GM12891 (cell line): ENCODE measurements at places on chromosomes 2 and 18.

- DNase-seq: no peak
Observed at GRCh38 chr2:25521665-25522387, 151.6 kb downstream of the DTNB start.

DNA sequence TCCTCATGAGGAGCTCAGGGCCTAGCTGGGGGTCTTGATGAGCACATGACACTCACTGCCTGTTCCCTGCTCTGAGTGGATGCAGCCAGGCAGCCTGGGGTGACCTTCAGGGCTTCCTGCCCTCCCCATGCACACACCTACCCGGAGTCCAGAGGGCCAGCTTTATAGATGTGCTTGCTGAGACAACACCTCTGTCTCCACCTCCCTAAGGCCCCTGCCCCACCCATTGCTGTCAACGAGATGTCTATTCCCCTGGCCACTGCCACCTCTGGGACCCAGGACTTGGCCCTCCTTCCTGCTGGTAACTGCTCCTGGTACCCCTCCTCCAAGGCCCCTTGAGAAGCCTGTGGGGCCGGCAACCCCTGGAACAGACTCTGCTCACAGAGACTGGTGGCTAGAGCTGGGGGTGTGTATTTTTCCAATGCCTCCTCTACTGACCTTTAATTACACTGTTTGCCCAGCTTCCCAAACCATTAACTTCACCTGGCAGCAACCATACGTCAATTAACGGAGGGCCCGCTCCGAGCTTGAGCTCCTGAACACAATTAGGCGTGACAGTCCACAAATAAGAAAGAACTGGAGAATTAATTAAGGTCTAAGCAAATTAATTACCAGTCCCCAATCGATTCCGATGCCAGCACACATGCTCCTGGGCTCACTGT is 66.3 kb downstream of the EMX1 start:
- DNase-seq: no peak

DNA sequence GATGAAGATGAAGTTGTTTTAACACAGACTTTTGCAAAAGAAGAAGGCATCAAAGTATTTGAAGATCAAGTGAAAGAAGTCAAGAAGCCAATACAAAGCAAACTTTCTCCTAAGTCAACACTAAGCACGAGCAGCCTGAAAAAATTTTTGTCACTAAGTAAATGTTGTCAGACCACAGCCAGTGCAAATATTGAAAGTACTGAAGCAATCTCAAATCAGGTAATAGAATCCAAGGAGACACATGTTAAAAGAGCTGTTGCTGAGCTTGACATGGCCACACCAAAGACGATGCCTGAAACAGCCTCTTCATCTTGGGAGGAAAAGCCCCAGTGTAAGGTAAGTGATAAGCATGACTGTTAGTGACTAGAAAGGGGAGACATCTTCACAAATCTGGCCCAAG is 75.1 kb downstream of the FSIP2 start:
- DNase-seq: no peak

DNA sequence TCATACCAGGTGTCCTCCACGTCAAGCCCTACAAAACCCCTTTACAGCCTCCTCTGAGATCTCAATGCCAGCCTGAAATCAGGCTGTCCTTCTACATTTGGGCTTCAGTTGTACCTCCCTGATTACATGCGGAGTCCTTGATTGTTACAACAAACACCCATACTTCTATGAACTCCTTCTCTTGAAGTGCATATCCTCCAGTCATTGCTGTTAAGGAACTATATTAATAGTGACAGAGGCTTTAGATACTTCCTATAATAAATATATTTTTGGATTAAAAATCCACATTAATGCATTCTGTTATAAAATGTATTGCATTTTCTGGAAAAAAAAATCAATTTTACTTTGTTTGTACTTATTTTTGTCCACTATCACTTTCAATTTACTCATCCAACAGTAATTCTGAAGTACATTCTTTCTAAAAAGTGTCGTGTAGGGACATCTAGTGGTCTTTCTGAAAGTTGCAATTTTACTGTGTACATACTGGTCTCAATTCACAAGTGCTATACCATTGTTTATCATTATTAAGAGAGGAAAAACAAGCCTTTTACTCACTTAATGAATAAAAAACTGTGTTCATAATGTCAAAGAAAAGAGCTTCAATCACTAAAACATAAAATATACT is 316.4 kb downstream of the DSEL start:
- no peak for DNase-seq

DNA sequence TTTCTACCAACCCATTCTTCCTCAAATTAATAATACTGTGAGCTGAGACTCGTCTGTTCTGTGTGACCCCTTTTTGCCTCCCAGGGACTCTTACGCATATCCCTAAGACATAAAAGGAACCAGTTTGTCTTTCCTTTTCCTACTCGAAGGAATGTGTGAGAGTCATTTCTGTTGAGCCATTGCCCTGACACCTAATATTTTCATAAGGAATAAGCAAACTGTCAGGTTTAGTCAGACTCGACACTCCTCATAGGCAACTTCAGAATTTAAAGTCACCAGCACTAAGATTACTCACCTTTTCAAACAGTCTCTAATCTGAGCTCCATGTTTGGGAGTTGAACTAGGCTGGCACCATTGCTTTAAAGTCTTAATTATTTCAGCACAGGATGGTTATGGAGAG is 305.5 kb downstream of the IKZF2 start:
- no peak for DNase-seq

- DNase-seq: peak; percentile 70
Observed at GRCh38 chr18:9017167-9017904, 85.2 kb upstream of the NDUFV2 start.

DNA sequence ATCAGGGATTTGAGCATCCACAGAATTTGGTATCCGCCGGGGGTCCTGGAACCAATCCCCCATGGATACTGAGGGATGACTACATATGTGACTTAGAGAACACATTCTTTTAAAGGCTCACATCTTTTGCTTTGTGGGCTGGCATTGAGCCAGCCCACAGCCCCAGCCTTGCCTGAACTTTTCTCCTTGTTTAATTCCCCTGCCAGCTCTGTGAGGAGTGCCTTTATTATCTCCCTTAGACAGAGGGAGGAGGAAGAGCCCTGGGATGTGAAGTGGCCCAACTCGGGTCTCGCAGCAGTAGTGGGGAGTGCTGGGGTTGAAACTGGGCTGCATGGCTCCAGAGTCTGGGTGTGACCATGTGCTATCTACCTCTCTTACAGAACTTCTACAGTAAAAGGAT is 7.6 kb downstream of the TTC39C start:
- DNase-seq: no peak

DNA sequence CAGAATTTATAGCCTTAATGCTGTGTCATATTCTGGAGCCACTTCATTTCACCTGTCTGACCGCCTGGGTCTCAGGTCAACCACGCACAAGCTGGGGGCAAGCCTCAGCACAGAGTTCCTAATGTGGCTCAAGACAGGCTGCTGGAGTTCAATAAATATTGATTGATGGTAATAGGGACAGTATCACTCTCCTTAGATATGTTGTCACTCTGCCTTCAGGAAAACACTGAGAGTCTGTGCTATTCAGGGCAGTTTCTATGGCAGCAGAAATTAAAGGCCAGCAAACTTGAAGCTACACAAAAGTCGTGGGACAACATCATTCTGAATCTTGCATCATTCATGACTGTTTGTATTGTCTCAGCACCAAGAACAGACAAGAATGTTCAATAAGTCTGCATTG is 696.1 kb downstream of the METTL4 start:
- DNase-seq: no peak

DNA sequence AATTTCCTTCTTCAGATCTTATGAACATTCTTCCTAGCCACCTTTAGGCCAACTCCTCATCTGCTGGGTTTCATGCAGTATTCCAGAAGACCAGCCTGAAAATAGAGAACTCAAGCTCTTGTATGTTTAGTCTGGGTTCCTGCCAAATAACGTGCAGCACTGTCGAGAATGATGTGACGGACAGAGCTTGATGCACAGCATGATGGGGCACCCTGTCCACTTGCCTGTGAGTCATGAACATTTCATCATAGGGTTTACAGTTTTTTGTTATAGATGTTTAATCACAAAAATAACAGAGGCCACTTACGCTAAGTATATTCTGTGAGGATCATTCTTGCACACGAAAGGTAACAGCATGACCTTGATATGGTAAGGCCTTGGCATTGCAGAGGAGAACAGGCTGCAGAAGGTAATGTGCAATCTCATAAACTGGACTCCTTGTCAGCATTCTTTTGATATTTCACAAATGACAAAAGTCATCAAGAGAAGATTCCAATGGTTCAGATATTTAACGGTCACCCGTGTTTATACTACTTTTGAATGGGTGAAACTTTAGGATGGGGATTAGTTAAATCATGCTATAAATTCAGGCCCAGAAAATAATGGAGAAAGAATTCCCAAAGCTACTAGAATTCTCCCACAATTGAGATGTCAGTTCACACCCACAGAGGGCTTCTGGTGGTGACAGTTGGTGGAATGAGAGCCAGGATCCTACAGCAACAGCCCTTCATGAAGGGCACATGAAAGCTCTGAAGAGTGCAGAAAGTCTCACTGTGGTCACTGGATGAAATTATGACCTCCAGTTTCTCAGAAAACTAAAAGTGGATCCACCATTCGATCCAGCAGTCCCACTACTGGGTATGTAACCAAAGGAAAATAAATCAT is 396.1 kb upstream of the RAB12 start:
- DNase-seq: no peak

DNA sequence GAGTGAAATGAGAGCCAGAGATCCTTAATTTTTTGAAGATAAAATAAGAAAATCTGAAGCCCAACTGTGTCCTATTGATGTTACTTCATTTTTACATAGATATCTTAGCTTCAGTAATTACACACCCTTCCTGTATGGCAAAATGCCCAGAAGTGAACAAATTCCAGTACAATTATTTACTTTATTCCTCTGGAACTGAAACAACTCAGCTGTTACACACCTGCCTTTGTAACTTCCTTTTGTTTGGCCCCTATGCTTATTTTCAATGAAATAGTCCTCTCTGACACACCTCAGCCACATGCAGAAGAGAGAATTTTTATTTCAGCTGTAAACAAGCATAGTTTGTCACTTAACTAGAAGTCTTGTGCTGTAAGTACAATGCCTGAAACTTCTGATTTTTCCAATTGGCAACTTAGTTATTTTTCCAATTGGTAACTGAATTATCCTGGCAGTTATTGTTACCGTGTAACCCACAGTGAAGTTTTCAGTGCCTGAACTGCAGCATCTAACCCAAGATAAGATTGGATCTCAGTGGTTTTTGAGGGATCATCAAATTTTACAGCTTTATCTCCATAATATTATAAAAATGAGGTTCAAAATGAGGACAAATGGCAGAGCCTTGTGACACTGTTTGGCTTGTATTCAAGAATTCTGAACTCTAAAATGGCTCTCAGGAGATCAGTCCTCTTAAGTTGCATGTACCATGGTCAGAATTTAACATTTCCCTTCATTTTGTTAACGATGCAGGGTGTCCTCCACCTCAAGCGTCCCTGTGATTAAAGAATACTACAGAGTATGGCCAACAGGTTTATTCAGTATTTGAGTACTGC is 82.6 kb downstream of the PKP4 start:
- DNase-seq: no peak

DNA sequence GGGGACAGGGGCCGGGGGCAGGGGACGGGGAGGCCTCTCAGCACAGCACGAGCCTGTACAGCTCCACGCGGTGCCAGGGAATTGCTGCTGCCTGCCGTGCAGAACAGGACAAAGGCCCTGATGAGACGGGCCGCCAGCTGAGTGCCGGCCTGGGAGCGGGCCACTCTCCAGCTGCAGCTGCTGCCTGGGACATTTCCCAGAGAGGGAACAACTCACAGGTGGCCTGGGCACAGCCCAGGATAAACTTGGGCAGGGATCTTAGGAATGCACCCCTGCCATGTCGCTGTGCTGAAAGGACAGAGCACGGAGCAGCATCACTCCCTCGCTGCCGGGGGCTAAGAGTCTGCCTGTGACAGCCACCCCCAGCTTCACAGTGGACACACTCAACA is 38.8 kb downstream of the CENPO start:
- DNase-seq: no peak

- no peak for DNase-seq
Observed at GRCh38 chr2:28463893-28464292, 32.0 kb upstream of the PLB1 start.

- no peak for DNase-seq
Observed at GRCh38 chr2:232489516-232490220, 2.0 kb upstream of the ECEL1 start.

DNA sequence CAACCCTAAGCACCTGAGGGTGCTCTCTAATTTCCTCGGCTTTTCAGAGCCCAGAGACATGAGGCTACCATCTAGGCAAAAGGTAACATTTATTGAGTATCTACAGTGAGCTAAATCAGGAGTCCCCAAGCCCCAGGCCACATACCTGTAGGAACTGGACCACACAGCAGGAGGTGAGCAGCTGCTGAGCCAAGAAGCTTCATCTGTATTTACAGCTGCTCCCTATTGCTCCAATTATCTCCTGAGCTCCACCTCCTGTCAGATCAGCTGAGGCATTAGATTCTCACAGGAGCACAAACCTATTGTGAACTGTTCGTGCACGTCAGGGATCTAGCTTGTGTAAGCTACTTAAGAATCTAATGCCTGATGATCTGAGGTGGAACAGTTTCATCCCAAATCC is 70.2 kb downstream of the RND3 start:
- no peak for DNase-seq

GRCh38 chr2:41084321-41084720 is 632.4 kb upstream of the SLC8A1 start:
- no peak for DNase-seq

DNA sequence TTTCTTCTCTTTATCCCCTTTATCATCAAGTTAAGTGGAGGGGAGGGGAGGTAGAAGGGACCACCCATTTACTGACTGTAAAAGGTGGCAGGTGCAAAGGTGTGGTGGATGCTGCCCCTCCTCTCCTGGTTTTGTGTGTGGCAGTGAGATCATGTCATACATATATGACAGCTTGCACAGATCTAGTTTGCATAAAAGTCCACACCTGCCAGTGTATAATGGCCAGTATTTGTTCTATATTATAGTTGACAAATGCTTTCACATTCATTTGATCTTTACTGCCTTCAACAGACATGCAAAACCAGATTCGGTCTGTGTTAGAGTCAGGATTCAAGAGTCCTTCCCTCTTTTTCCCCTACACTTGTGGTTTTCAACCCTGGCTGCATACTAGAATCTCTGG is 55.1 kb downstream of the TGFA start:
- no peak for DNase-seq

GRCh38 chr2:204359076-204359475 is 186.2 kb upstream of the PARD3B start:
- DNase-seq: no peak

- DNase-seq: no peak
Observed at GRCh38 chr18:77530732-77531131, 281.1 kb downstream of the GALR1 start.

DNA sequence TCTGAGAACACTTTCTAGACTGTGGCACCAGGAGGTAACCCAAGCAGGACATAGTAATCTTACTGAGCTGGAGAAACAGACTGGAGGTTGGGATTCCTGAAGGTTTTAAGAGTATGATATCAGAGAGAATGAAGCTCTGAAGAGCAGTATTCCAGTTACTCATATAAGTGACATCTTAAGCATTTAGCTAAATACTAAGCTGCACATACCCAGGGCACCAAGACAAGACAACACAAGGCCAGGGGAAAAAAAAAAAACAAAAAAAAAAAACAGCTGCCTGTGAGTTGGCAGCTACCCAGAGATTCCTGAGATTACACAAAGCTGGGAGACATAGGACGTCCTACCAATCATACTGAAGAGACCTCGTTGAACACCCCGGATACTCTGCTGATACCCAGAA is 175.8 kb downstream of the SRBD1 start:
- no peak for DNase-seq

- DNase-seq: no peak
Observed at GRCh38 chr18:74281011-74281979, 10.5 kb downstream of the CYB5A start.
